CD4-positive, alpha-beta T cell treated with Interferon gamma for 1 hour (primary cell): ENCODE measurements at places on chromosomes 16 and 17.

DNA sequence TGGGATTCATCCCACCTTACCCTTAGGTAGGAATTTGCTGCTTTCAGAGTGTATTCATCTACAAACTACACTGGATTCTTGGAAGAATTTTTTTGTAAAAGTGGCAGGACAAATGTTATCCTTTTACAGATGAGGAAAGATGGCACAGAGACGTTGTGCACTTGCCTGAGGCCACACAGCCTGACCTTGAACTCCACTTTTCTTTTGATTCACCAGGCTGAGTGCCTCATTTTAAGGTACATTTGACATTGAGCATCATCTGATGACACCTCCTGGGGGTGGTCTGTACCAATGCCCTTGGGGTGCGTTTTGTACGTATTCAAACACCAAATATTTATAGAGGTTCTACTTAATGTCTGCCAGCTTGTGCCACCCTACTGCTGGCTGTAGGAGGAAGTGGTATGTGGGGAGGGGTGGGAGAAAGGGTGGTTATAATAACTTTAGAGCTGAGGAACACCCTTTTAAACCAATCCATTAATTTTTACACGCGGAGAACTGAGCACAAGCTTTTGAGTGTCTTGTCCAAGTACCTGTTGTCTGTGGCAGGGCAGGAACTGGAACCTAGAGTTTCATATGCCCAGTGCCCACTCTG is 29.1 kb downstream of the HS3ST3B1 start:
- DNase-seq = no peak

DNA sequence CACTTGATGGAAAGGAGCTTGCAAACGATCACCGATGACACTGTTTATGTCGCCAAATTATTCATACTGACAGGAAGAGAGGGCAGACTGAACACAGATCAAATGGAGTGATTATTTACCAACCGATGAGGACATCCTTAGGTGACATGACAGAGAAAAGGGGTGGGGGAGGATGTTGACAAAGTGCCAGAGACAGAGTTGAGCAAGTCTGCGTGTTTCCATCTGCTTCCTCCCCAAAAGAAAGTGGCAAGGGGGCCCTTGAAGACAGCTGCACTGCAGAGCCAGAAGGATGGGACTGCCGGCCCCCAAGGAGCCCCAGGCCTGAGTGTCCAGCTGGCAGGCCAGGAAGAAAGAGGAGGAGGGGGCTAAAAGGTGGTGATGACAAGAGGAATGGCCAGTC is 191.0 kb upstream of the RPL38 start:
- DNase-seq = peak; percentile 32

DNA sequence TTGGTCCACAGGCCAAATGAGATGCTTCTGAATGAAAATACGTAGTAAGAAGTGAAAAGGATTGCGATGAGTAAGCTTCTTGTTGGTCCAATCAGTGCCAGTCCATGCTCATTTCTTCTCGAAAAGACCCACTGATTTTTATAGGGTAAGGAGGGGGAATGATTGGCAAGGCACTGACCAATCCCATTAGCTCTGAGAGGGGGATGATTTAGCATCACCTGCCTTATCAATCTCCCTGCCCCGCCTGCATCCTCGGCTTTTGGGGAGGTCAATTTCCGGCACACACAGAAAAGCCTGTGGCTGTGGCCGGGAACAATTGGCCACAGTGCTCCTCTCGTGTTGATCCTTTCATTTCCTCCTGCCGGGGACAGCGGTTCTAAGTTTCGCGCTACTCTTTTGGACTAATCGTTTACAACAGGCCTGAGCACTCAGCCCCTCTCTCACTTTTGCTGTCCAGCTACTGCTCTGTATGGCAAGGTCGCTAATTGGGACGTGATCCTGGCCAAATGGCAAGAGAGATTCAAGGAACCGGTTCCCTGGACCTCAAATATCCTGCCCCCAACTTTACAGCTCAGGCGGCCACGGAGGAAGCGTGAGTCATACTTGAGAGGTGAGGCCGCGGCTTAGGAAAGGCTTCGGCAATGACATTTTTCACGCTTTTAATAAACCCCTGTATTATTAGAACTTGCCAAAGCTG is 43.1 kb downstream of the TBX4 start:
- DNase-seq = no peak

GRCh38 chr17:17411692-17412091 is 65.1 kb upstream of the MED9 start:
- DNase-seq = no peak

GRCh38 chr17:49000943-49001342 is 3.8 kb downstream of the IGF2BP1 start:
- DNase-seq = no peak

DNA sequence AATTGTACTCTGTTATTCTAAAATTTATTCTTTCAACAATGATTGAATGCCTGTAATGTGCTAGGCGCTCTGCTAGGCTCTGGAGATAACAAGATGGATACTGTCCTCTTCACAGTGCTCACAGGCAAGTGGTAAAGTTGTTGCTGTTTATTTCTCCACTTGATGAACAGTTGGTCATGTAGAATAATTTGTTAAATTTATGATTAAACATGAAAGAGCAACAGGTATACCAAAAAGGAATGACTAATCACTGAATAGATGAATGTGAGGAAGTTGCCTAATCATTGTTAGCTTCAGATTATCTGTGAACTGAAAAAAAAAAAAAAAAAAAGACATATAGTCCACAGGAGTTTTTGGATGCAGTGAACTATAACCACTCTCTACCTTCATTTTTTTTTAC is 62.3 kb downstream of the NFATC3 start:
- no peak for DNase-seq

GRCh38 chr16:13909069-13909468 is 10.9 kb upstream of the ERCC4 start:
- DNase-seq = no peak

DNA sequence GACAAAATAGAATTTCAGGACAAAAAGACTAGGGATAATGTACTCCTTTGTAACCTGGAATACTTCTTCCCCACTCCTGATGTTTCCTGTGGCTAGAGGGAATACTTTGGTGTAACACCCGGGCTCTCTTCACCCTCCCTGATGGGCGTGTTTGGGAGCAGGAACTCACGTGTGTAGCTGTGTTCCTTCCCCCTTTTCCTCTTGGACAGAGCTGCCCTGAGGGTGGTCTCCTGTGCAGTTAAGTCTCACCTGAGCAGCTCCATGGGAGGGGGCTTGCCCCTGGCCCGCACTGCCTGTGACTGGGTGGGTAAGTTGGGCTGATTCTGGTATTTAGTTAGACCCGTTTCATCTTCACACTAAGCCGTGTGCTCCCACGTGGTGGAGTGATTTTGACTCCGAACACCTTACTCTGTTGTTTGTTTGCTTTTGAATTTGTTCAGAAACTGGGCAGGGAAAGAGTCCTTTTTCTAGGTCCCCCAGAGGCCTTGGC is 87.9 kb downstream of the OR1D5 start:
- no peak for DNase-seq

GRCh38 chr17:59056857-59057256 is 49.8 kb downstream of the TRIM37 start:
- DNase-seq = no peak

DNA sequence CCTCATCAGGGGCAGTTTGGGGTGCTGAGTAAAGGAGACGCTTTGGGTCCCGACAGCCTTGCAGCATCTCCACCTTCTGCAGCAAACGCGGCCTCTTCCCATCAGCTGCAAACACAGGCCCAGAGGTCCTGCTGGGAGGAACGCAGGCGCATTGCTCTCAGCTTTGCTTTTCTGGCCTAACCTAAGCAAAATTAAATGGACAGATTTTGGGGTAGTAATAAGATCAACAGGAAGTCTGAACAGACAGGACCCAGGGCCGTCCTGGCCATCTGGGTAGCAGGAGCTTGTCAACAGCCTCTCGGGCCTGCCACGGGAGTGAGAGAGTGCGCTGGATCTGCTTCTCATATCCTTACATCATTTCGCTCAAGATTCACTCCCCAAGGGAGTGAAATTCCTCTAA is 7.2 kb downstream of the NUBP1 start:
- DNase-seq = no peak

DNA sequence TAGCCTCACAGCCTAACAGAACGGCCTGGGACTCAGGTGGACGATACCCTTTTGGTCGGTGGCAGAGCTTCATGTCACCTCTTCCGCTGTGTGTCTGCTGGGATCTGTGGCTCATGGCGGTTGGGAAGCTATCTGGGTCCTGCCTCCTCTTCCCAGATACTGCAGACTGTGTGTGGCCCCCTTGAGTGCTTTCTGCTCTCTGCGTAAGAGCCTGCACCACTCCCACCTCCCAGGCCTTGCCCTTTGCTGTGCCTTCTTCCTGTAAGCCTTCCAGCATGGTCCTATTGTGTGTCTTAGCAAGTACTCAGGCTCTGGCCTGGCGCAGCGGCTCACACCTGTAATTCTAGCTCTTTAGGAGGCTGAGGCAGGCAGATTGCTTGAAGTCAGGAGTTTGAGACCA is 17.5 kb upstream of the ADCY7 start:
- DNase-seq = no peak

GRCh38 chr17:63531022-63531965 is 8.1 kb downstream of the KCNH6 start:
- DNase-seq = no peak

DNA sequence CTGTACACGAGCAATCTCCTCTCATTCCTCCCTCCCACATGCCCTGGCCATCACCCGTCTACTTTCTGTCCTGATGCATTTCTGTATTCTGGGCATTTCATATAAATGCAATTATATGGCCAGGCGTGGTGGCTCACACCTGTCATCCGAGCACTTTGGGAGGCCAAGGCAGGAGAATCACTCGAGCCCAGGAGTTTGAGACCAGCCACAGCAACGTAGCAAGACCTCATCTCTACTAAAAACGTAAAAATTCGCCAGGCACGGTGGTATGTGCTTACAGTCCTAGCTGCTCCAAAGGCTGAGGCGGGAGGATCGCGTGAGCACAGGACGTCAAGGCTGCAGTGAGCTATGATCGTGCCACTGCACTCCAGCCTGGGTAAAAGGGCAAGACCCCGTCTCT is 4.8 kb downstream of the MEAK7 start:
- no peak for DNase-seq
